ENCODE measurements at places on chromosomes 13 and 19.

GRCh38 chr13:23731709-23732108 lies 157.5 kb downstream of the MIPEP start:
- DNase-seq, result no peak

GRCh38 chr19:17565611-17566010 lies 10.2 kb downstream of the COLGALT1 start:
- DNase-seq, result no peak

GRCh38 chr13:46672338-46673090 lies 119.5 kb downstream of the LRCH1 start:
- DNase-seq, result no peak

GRCh38 chr13:92172191-92172590 lies 773.8 kb downstream of the GPC5 start:
- no peak for DNase-seq
